ENCODE measurements at places on chromosomes 3 and 15.
A peak's percentile ranks its signal among the peaks of the same experiment; 100 is the strongest.

DNA sequence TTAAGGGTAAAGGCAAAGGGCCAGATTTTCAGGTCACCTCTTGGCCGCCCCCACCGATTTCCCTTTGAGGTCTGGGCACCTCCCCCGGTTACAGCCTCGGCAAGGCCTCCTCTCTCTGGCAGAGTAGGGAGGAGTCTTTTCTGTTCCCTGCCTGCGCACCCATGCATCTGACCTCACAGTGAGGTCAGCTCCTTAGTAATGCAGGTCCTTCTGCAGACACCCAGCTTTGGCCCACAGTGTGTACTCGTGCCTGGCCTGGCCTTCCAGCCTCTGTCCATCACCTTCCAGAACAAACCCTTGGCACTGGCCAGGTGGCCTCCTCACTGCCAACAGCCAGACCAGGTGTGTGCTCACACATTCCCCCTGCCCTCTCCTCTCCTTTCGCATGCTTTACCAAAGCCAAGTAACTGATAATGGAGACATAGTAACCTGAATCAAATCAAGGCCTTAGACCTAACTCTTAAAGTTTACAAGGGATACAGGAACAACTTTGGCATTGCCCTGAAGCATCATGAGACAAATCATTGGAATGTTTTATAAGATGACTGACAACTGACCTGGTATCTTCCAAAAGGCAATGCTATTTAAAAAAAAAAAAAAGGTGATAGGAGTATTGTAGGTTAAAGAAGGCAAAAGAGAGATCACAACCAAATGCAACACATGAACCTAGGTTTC, 61.3 kb downstream of the CORO2B start:
- no peak overlapping the region for H3K4me3 ChIP-seq
- H3K27me3 ChIP-seq, result no peaks in the 10 kb centered on the region
- H3K4me1 ChIP-seq, result no peaks in the 10 kb centered on the region
- H3K27ac ChIP-seq, result no peak overlapping the region
- DNase-seq, result no peak

GRCh38 chr3:100575704-100576103, 33.7 kb upstream of the ADGRG7 start:
- 0 out of 2 replicates have a peak, but pooled peaks cover 2% of the 10 kb centered on the region for H3K36me3 ChIP-seq
- no peaks in the 10 kb centered on the region for H3K27me3 ChIP-seq
- no peak overlapping the region for H3K4me3 ChIP-seq
- DNase-seq, result no peak

- no peak overlapping the region for H3K4me3 ChIP-seq
- no peak overlapping the region for H3K27ac ChIP-seq
- H3K36me3 ChIP-seq, result no peaks in the 10 kb centered on the region
- DNase-seq, result no peak
These were observed 19.6 kb downstream of the PPARG start for GRCh38 chr3:12308517-12308916.

DNA sequence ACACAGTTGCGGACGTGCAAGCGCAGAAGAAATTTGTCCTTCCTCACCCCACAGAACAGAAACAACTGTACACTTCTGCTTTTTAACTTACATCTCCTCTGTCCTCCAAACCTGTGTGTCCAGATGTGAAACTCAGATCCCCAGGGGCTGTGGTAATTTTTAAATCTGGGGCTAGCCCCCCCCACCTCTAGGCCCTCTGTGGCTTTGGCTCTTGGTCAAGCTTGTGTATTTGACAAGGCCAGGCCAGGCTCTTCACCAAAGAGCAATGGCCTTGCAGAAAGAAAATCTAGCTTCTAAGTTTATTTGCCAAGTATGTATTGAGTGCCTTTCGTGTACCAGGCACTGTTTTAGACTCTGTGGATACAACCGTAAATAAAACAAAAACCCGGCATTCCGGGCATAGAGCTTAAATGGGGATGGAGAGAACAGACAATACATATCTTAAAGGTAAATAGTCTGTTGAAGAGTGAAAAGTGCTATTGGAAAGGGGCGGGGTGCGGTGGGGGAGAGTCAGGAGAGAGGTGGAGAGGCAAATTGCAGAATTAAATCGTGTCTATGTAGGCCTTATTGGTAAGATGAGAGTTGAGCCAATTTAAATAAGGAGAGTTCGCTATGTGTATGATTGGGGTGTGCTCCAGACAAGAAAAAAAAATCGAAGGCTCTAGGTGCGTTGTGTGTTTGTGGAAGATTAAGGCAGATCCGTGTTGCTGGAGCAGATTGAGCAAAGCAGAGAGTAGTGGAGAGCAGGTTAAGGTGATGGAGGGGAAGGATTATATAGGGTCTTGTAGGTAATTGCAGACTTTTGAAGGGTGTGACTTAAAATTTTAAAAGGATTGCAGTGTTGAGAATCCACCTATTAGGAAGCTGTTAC, 781 bp upstream of the DPH6 start:
- no peaks in the 10 kb centered on the region for H3K27me3 ChIP-seq
- peak overlapping the region; percentile 84 for H3K27ac ChIP-seq
- no peaks in the 10 kb centered on the region for H3K36me3 ChIP-seq
- H3K4me1 ChIP-seq, result peaks cover 11% of the 10 kb centered on the region

DNA sequence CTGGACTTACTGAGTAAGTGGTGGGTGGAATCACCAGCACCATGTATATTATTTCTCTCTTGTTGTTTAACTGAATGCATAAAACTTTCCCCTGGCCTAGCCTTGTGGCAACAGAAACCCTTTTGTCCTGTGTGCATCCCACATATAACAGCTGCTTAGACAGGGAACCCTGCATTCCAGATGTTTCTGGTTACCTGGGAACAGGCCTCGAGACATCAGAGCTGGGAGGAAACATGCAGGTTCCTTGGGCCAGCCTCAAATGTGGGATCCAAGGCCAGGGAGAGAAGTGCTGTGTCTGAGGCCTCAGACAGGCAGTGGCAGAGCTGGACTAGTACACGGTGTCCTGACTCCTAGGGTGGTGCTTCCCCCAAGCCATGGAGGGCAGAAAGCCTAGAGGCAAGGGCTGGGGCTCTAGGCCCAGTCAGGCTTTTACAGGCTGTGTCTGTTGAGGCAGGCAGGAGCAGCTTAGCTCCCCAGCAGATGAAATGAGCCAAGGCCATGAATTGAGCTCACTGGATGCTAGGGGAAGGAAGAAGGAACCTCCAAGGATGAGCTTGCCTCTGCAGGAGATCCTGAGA, 57.7 kb downstream of the ITGA11 start:
- no peak overlapping the region for H3K4me3 ChIP-seq
- DNase-seq, result peak; percentile 17
- no peaks in the 10 kb centered on the region for H3K4me1 ChIP-seq
- no peaks in the 10 kb centered on the region for H3K27me3 ChIP-seq
- H3K36me3 ChIP-seq, result no peaks in the 10 kb centered on the region

DNA sequence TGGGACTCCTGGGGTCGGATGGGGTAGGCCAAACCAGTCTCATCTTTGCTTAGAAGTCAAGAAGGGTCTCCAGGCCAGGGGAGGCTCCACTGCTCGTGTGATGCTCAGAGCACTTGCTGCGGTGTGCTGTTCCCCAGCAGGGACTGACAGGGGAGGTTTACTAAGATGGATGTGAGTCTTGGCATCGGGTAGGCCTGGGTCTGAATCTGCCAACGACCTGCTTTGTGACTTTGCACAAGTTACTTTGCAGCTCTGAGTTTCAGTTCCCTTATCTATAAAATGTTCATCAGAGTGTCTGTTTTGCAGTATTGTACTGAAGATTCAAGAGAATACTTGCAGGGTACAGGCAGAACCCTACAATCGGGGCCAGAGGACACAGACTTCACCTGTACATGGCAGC, 17.3 kb upstream of the CDCP1 start:
- no peak for DNase-seq
- no peaks in the 10 kb centered on the region for H3K27me3 ChIP-seq
- H3K4me1 ChIP-seq, result peaks cover 5% of the 10 kb centered on the region
- no peak overlapping the region for H3K27ac ChIP-seq
